ENCODE measurements at places on chromosomes 5 and 9.

DNA sequence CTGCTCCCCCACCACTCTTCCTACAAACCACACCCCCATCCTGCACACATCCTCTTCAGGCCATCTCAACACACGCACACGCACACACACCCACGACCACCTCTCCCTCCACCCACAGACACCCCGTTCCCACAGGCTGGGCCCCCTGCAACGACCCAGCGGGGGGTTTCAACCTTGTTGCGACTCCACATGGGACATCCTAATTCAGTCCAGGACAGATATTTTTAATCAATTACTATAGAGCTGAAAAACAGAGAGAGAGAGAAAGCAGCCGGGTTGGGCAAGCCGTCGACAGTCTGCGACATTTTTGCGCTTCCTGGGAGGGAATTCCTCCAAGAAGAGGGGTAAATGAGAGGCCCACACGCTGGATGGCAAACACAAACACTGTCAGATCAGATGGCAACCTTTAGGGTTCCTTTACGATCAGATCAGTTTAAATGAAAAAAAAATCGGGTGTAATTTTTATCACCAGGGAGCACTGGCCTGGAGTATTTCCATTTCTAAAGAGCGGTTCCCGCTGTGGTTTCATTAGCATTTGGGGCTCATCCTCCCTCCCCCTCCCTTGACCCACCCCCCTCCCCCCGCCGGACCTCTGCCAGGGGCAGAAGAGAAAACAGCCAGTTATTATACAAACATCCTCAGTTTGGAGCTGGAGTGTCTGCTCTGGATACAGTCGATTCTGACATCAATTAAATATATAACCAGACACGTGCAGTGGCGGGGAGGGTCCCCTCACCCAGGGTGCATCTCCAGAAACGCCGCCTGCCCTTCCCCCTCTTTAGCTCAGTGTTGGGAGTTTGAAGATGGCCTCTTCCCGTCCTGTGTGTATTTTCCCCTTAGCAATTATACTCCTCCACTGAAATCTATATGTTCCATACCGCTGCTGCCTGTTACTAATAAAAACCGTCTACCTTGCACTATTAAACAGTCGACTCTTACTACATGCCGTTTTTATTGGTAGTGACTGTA lies 2.3 kb upstream of the IRX2 start:
- DNase-seq, result no peak

GRCh38 chr9:134570711-134571325 lies 70.8 kb upstream of the COL5A1 start:
- no peak for DNase-seq

GRCh38 chr5:163498886-163499285 lies 6.5 kb upstream of the MAT2B start:
- DNase-seq, result no peak

DNA sequence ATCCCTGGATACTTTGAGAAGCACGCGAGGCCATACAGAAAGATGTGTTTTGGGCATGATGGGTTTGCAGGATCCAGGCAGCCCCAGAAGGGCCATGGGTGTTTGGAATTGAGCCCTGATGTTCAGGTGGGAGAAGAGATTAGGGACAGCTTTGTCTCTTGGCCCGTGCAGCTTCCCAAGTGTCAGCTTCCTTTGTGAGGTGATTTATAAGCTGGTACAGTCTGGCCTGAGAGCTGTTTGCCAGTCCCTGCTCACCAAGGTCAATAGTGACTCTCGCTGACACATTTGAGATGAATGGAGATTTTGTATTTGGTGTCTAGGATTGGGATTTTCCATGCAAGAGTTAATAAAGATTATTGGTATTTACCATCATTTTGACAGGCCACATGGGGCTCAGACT lies 165.9 kb downstream of the ICE1 start:
- DNase-seq, result no peak

DNA sequence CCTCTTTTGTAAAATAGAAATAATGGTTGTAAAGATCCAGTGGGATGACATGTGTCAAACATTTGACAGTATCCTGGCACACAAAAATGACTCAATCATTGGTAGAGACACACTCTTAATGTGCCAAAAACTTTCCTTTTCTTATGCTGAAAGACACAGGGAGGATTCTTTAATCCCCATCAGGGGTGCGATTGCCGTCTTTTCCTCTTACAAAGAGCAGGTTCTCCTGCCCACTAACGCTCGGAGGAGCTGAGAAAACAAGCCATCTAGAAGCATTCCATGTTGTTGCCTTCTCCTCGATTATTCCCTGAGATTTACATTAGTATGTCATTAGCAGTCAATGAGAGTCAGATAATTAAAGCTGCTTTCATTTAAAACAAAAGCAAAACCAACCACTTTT lies 342.6 kb upstream of the CCNH start:
- DNase-seq, result no peak

All from stimulated activated CD8-positive, alpha-beta memory T cell treated with anti-CD3 and anti-CD28 coated beads, Interleukin-4, amount 100 ng/mL, for 1 hour (primary cell).